ENCODE measurements at places on chromosomes 16 and 17. TPM values are rescaled to one million over a fixed set of nuclear protein-coding genes. Genes with fewer than 3 reads are reported as not detected.

HOXB2 gene
- 8.7 TPM for total RNA-seq

GRCh38 chr17:35087731-35088355, 24.3 kb upstream of the RFFL start:
- no peak for DNase-seq
- peak overlapping the region; percentile 98 for H3K4me3 ChIP-seq
- no peaks in the 10 kb centered on the region for H3K27me3 ChIP-seq
- H3K27ac ChIP-seq = peak overlapping the region; percentile 89
- H3K4me1 ChIP-seq = peaks cover 32% of the 10 kb centered on the region
- H3K36me3 ChIP-seq = no peaks in the 10 kb centered on the region

MT2A gene
- total RNA-seq = 430 TPM

- no peaks in the 10 kb centered on the region for H3K36me3 ChIP-seq
- no peak for DNase-seq
- peaks cover 5% of the 10 kb centered on the region for H3K4me1 ChIP-seq
- H3K4me3 ChIP-seq = no peak overlapping the region
- H3K27ac ChIP-seq = no peak overlapping the region
These were observed 23.0 kb upstream of the NSRP1 start for GRCh38 chr17:30093463-30094147.

AOC3 gene
- 12.6 TPM for total RNA-seq

DNA sequence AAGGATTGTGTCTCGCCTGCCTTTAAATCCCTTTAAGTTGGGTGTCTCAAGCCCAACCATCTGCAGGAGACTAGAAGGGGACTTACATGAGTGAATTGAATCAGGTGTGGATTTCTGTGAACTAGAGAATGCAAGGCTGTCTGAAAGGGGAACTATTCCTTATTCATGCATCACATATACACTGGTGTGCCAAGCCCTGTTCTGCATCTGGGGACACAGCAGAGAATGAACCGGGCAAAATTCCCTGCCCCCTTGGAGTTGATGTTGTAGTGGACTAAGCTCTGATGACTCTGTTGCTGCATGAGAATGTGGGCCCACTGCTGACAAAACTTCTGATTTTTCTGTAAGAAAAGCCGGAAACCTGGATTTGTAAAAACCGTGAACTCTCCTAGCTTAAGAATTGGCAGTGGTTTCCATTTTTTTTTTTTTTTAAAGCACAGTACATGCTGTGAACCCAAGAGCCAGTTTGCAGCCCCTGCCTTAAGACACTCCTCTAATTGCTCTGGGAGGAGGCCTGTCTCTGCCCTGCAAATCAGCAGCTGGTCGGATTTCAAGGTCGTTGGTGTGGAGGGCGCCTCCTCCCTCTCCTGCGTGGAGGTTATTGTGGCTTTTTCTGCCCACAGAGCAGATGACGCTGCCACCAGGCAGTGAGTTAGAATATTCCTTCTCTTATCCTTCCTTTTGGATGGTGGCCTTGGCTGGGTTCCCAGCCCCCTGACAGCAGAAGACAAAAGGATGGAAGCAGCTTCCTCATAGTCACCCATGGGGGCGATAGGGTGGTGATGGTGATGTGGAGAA, 131.0 kb downstream of the PRKCB start:
- H3K4me3 ChIP-seq = no peak overlapping the region
- H3K4me1 ChIP-seq = no peaks in the 10 kb centered on the region

GRCh38 chr17:56983366-56983765, 5.4 kb downstream of the SCPEP1 start:
- no peak overlapping the region for H3K27ac ChIP-seq
- H3K36me3 ChIP-seq = peaks cover 27% of the 10 kb centered on the region
- H3K4me1 ChIP-seq = peaks cover 22% of the 10 kb centered on the region
- H3K27me3 ChIP-seq = no peaks in the 10 kb centered on the region

- H3K27ac ChIP-seq = no peak overlapping the region
- no peak for DNase-seq
- no peaks in the 10 kb centered on the region for H3K27me3 ChIP-seq
- no peak overlapping the region for H3K4me3 ChIP-seq
- H3K4me1 ChIP-seq = peaks cover 11% of the 10 kb centered on the region
These were observed 18.1 kb upstream of the TMEM98 start for GRCh38 chr17:32909787-32910369.

- no peak overlapping the region for H3K27ac ChIP-seq
- peaks cover 67% of the 10 kb centered on the region for H3K27me3 ChIP-seq
- DNase-seq = no peak
- H3K4me1 ChIP-seq = peaks cover 14% of the 10 kb centered on the region
- H3K4me3 ChIP-seq = no peak overlapping the region
- no peaks in the 10 kb centered on the region for H3K36me3 ChIP-seq
These were observed 720 bp upstream of the ZPBP2 start for GRCh38 chr17:39867084-39867879.

- H3K36me3 ChIP-seq = peaks cover 34% of the 10 kb centered on the region
- H3K27ac ChIP-seq = no peak overlapping the region
- peaks cover 6% of the 10 kb centered on the region for H3K4me1 ChIP-seq
- no peak overlapping the region for H3K4me3 ChIP-seq
These were observed 71.3 kb downstream of the YPEL2 start for GRCh38 chr17:59402760-59403159.

HSD11B2 gene
- total RNA-seq = 64.6 TPM

GRCh38 chr17:350706-351448, 1.7 kb downstream of the RPH3AL start:
- H3K27ac ChIP-seq = peak overlapping the region; percentile 62
- no peak for DNase-seq
- no peaks in the 10 kb centered on the region for H3K36me3 ChIP-seq
- H3K4me1 ChIP-seq = peaks cover 66% of the 10 kb centered on the region
- no peaks in the 10 kb centered on the region for H3K27me3 ChIP-seq

DNA sequence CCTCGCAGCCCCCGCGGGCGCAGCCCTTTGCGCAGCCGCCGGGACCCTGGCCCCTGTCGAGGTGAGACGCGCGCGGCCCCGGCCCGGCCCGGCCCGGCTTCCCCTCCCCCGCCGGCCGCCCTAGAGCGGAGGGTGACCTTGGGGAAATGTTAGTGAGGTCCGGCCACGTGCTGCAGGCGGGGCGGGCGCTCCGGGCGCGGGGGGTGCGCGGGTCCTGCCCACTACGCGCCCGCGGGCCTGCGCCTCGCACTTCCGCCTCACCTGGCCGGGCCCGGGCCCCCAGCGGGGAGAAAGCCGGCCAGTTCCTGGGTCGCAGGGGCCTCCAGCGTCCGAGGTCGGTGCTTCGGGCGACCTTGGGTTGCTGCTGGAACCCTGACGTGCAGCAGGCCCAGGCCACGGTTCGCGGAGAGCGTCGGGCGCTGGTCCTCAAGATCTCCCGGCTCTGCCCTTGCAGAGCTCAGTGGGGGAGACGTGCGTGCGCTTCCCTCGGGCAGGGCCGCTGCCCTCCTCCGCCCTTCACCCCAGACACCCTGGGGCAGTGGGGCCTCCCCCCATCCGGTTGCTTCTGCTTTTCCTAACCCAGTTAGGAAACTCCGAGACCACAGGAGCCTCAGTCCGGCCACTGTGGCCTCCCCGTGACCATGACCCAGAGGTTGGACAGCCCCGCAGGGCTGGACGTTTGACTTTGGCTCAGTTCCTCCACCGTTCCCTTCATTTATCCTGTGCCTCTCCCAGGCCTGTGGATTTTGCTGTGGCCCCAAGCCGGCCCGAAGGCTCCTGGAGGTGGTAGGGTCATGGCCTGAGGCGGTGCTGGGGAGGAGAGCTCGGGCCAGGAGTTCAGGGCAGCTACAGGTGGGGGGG, 791 bp downstream of the MCRIP2 start:
- peak overlapping the region; percentile 89 for H3K4me3 ChIP-seq
- DNase-seq = no peak
- peak overlapping the region; percentile 84 for H3K27ac ChIP-seq
- peaks cover 45% of the 10 kb centered on the region for H3K4me1 ChIP-seq
- H3K27me3 ChIP-seq = no peaks in the 10 kb centered on the region
- H3K36me3 ChIP-seq = no peaks in the 10 kb centered on the region

ALDH3A2 gene
- 493 TPM for total RNA-seq

GRCh38 chr17:81396722-81397313, 1.6 kb downstream of the BAHCC1 start:
- H3K4me1 ChIP-seq = peaks cover 56% of the 10 kb centered on the region
- H3K36me3 ChIP-seq = no peaks in the 10 kb centered on the region
- H3K27me3 ChIP-seq = no peaks in the 10 kb centered on the region
- H3K27ac ChIP-seq = peak overlapping the region; percentile 96
- DNase-seq = no peak

TRPV2 gene
- 13.9 TPM for total RNA-seq

- no peaks in the 10 kb centered on the region for H3K36me3 ChIP-seq
- H3K4me3 ChIP-seq = no peak overlapping the region
- DNase-seq = no peak
- H3K27me3 ChIP-seq = peaks cover 10% of the 10 kb centered on the region
- H3K4me1 ChIP-seq = no peaks in the 10 kb centered on the region
These were observed 4.4 kb upstream of the KRT37 start for GRCh38 chr17:41428591-41429291.

ANKRD13B gene
- 11.4 TPM for total RNA-seq

TMEM220 gene
- 11.7 TPM for total RNA-seq

DNA sequence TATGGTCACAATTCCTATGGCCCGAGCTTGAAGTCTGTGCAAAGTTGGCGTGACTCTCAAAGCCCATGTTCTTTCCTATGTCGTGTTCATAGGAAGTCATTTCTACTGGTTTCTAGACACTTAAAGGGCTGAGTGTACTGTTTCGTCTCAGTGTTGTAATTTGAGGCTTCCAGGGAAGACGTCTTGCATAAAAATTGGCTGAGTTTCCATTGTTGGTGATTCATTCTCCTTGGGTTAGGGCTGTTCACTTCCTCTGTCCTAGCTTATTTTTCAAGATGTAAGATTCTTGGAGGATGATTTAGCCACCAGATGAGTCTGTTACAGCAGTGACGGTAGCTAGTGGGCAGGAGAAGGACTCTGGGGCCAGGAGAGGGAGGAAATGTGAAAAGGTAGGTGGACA, 43.1 kb downstream of the PIK3R5 start:
- no peaks in the 10 kb centered on the region for H3K36me3 ChIP-seq
- DNase-seq = no peak
- H3K4me3 ChIP-seq = no peak overlapping the region
- peak overlapping the region; percentile 31 for H3K27ac ChIP-seq
- H3K4me1 ChIP-seq = no peaks in the 10 kb centered on the region

- H3K36me3 ChIP-seq = no peaks in the 10 kb centered on the region
- peak overlapping the region; percentile 15 for H3K4me3 ChIP-seq
- DNase-seq = peak; percentile 90
- H3K27ac ChIP-seq = peak overlapping the region; percentile 92
- no peaks in the 10 kb centered on the region for H3K27me3 ChIP-seq
- peaks cover 89% of the 10 kb centered on the region for H3K4me1 ChIP-seq
These were observed 11.4 kb downstream of the CCR7 start for GRCh38 chr17:40553694-40554534.

DNA sequence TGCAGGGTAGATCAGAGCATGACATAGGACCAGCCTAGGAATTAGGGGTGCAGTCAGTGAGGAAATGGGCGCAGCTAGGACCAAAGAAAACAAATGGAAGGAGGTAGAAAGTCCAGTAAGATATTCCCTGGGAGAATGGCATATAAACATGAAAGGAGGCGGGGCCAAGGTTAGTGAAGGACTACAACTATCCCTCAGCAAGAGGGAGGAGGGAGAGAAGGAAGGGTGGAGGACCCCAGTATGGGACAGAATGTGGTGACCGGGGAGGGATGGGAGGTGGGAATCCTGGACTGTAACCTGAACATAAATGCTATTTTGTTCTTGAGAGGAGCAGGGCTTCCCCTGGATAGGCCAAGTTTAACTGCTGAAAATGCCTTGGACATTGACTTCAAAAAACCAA, 22.8 kb downstream of the ITGB3 start:
- no peaks in the 10 kb centered on the region for H3K27me3 ChIP-seq
- DNase-seq = no peak
- H3K36me3 ChIP-seq = no peaks in the 10 kb centered on the region
- no peak overlapping the region for H3K4me3 ChIP-seq
- peak overlapping the region; percentile 70 for H3K27ac ChIP-seq
- peaks cover 60% of the 10 kb centered on the region for H3K4me1 ChIP-seq

DNA sequence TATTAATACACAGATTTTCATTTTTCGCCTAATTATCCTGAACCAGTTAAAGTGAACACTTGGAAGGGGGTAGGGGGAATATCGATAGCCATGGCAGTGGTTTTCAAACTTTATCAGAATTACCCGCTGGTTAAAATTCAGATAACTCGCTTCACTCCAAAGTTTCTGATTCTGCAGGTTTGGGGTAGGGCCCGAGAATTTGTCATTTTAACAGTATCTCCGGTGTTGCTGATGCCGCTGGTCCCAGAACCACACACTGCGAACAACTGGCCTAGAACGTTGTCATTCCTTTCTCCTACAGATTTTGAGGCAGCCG, 313 bp upstream of the NSRP1 start:
- peaks cover 35% of the 10 kb centered on the region for H3K4me1 ChIP-seq
- peak overlapping the region; percentile 98 for H3K27ac ChIP-seq
- no peak for DNase-seq
- peaks cover 5% of the 10 kb centered on the region for H3K36me3 ChIP-seq
- no peaks in the 10 kb centered on the region for H3K27me3 ChIP-seq

GRCh38 chr16:10765772-10766171, 22.1 kb downstream of the NUBP1 start:
- no peaks in the 10 kb centered on the region for H3K4me1 ChIP-seq
- H3K4me3 ChIP-seq = no peak overlapping the region
- DNase-seq = no peak

- no peaks in the 10 kb centered on the region for H3K27me3 ChIP-seq
- H3K36me3 ChIP-seq = no peaks in the 10 kb centered on the region
- DNase-seq = no peak
- peaks cover 6% of the 10 kb centered on the region for H3K4me1 ChIP-seq
- H3K27ac ChIP-seq = no peak overlapping the region
These were observed 15.1 kb downstream of the FAM117A start for GRCh38 chr17:49748791-49749190.

CA7 gene
- not detected for total RNA-seq

GRCh38 chr17:63140255-63140654, 174.2 kb downstream of the TANC2 start:
- DNase-seq = no peak
- no peak overlapping the region for H3K4me3 ChIP-seq
- H3K4me1 ChIP-seq = no peaks in the 10 kb centered on the region
- no peaks in the 10 kb centered on the region for H3K36me3 ChIP-seq

MEOX1 gene
- 6.4 TPM for total RNA-seq

DNA sequence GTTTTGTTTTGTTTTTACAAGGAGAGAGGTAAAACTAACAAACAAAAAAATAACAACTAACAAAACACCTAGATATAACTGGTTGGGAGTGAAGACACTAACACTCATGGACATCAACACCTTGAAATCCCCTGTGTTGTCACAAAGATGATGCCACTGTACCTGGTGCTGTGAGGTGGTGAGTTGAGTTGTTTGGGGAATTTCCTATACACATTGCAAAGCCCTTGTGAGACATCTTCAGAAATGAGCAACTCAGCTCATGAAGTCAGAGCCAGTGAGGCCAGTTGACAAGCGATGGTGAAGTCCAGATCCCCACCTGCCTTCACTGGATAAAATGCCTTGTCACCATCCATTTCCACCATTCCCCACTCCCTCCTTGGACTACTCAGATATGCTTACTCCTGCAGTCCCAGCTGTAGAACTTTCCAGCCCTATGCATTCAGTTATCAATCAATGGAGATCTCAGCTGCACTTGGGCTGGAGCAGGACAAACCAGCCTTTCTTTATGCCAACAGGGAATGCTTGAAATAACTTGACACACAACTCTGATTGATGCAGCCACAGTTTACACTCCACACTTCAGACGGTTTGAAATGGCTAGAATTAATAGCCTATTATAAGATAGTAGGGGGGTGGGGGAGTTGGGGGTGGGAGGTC, 22.2 kb downstream of the ANKFN1 start:
- H3K27ac ChIP-seq = no peak overlapping the region
- no peaks in the 10 kb centered on the region for H3K36me3 ChIP-seq
- no peak overlapping the region for H3K4me3 ChIP-seq
- H3K4me1 ChIP-seq = no peaks in the 10 kb centered on the region

MGRN1 gene
- total RNA-seq = 42.1 TPM

P2RX5 gene
- total RNA-seq = 0.56 TPM

- H3K4me1 ChIP-seq = peaks cover 18% of the 10 kb centered on the region
- H3K27ac ChIP-seq = no peak overlapping the region
- DNase-seq = no peak
- H3K4me3 ChIP-seq = no peak overlapping the region
- no peaks in the 10 kb centered on the region for H3K27me3 ChIP-seq
These were observed 29.3 kb downstream of the TBC1D16 start for GRCh38 chr17:80006339-80006720.

MAP3K14 gene
- 12.2 TPM for total RNA-seq

Measured in suprapubic skin (tissue), 4 donors.